ENCODE measurements at places on chromosomes 7 and 10.

- no peak for DNase-seq
These were observed 36.6 kb upstream of the ZNRF2 start for GRCh38 chr7:30247541-30248401.

DNA sequence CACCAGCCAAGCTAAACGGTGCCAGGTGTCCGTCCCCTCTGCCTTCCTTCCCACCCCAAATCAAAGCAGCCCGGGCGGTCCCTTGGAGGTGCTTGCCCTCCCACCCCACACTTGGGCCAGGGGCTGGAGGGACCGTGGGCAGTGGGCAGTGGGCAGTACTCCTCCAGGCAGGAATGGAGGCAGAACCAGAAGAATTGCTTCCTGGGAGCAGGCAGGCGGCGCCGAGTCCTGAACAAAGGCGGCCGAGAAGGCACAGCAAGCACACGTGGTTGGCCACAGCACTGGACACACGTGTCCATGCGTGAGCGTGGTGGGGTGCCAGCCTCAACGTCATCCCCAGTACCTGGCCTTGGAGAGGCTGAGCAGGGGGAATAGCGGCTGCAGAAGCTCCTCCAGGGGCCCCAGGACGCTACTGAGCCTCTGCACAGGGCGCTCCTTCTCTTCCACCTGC, 48.4 kb upstream of the NKX6-2 start:
- no peak for DNase-seq

DNA sequence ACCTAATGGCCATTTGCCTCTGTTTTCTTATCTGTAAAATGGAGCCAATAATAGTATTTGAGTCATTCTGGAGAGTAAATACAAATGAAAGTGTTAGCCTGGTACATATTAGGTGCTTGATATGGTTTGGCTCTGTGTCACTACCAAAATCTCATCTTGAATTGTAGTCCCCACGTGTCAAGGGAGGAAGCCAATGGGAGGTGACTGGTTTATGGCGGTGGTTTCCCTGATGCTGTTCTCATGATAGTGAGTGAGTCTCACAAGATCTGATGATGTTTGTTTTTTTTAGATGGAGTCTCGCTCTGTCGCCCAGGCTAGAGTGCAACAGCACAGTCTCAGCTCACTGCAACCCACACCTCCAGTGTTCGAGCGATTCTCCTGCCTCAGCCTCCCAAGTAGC, 194.0 kb upstream of the SEMA3E start:
- no peak for DNase-seq

DNA sequence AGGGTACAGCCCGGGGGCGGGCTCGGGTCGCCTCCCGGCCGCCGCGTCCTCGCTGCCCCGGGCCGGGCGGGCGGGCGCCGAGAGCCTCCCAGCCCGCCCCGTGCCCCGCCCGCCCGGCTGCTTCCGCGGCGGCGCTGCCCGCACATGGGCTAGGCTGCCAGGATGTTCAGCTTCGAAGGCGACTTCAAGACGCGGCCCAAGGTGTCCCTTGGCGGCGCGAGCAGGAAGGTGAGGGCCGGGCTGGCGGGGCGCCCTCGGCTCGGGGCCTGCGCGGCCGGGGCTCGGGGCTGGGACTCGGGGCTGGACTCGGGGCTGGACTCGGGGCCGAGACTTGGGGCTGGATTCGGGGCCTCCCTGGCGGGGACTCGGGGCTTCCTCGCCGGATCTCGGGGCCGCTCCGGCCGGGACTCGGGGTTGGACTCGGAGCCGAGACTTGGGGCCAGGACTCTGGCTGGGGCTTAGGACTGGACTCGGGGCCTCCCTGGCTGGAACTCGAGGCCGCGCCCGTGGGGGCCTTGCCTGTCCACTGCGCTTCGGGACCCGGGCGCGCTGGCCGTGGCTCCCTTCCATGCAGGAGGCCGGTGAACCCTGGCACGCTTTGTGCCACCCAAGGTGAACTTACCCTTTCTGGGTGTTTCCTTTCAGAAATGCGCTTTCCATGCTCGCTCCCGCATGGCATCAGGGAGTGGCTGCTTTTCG, 534 bp downstream of the UBE3C start:
- no peak for DNase-seq

DNA sequence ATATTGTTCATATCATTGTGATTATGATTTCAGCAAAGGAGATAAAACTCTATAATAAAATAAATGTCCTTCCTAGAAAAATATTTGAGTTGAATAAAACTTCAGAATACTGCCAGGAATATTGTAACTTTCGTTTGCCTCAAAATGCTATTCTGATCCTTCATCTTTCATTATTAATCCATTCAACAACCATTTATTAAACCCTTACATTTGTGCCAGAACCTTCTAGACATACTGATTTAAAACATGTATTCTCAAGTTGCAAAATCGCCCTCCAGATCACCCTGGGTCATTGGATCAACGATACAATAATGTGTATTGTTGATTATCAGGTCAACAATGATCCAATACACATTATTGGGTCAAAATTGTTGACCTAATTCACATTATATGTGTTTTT, 759.8 kb downstream of the CNTNAP2 start:
- DNase-seq: no peak

GRCh38 chr10:98240524-98240923, 27.5 kb downstream of the LOXL4 start:
- DNase-seq: no peak

Data from cortex of kidney (tissue), 1 donor.